Renal cortical epithelial cell (primary cell): ENCODE measurements at places on chromosomes 11 and 22. TPM values are rescaled to one million over a fixed set of nuclear protein-coding genes. Genes with fewer than 3 reads are reported as not detected.

GRCh38 chr22:48647606-48648515 is 1179.8 kb downstream of the BRD1 start:
- no peak for DNase-seq

DNA sequence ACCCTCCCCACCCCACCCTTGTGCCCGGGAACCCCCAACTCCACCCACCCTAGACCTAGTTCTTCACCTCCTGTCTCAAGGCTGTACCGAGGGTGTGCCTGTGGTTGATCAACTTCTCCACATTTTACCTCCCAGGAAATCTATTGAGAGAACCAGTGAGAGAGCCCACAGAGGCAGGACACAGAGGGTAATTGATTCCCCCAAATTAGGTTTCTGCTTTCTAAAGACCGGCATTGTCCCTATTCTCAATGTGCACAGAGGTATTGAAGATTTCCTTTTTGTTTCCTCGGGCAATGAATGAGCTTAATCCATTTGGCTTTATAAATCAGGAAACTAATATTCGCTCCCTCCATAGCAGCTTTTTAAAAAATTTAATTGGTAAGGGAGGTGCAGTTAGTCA is 6.0 kb upstream of the LMO1 start:
- DNase-seq: no peak

DNA sequence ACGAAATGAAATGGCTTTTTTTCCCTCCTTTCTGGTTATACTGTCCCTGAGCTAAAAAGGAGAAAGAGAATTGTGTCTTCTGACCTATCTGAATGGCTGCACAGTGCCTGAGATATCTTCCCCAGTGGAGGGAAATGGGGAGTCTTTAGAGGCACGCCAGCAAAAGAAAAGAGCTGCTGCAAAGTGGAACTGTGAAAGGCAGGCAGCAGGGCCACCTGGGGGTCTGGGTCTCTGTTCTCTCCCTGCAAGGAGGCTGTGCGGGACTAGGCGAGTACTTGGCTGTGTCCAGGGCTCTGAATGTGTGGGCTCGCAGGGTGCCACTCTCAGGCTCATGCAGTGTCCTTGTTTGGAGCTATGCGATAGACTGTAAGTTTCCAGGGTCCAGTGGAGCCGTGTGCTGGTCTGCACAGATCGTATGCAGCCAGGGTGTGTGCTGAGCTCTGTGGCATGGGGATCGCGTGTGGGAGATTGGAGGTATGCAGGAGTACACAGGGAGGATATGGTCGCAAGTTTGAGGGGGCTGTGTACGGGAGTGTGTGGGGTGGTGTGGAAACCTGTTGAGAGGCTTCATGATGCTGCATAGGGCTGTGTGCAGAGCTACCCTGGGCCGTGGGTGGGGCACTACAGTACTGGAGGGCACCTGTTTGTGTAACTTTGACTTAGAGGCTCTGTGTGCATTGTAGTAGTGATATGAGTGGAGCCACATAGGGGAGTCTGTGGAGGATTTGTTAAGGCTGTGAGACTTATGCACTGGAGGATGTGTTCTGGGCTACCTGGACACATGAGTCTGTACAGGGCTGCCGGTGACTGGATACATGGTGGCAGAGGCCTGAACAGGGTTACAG is 70.1 kb upstream of the OLFML1 start:
- DNase-seq: no peak

GRCh38 chr11:117819096-117820040 is 5.2 kb downstream of the FXYD2 start:
- DNase-seq: peak; percentile 75

DNA sequence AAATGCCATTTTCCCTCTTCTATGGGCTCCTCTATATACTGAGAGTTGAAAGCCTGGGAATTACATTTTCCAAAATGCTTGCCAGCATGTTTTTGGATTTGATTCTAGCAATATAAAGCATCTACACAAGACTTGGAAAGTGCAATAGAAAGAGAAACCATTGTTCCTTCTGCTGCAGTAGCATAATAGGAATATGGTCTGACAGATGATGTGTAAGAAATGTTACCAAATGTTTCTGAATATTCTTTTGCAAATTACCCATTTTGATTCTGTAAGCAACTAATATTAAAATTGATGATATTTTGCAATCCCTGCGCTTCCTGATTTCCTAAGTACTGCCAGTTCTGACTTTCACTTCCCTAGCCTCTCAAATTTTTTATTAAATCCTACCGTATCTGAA is 61.6 kb downstream of the CASP12 start:
- DNase-seq: no peak

GRCh38 chr11:94787801-94788200 is 19.6 kb downstream of the AMOTL1 start:
- DNase-seq: no peak

GRCh38 chr11:62398011-62398994 is 20.5 kb upstream of the SCGB1A1 start:
- no peak for DNase-seq

DNA sequence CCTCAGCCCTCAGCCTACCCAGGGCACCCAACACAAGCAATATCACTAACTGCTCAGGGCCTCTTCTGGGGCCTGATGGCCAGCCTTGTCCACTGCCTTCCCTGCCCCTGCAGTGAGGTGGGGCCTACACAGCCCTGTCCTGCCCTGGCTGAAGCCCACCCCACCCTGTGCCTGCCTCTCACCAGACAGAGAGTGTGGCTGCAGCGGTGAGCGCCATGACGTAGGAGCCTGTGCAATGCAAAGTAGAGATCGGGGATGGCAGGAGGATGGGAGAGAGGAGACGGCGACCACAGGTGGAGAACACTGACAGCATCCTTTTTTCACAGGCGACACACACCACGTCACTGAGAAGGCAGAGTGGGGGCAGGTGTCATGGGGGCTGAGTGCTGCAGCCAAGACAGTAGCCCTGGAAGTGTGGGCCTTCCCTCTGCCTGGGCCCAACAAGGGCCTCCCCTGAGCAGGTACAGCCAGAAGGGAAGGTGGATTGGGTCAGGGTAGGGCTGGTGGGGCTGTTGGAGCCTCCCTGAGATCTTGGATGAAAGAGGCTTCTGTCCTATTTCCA is 65.3 kb upstream of the CLTCL1 start:
- DNase-seq: no peak

NXPE2 gene
- total RNA-seq: 0.05 and 0.17 TPM in 2 replicates

DNA sequence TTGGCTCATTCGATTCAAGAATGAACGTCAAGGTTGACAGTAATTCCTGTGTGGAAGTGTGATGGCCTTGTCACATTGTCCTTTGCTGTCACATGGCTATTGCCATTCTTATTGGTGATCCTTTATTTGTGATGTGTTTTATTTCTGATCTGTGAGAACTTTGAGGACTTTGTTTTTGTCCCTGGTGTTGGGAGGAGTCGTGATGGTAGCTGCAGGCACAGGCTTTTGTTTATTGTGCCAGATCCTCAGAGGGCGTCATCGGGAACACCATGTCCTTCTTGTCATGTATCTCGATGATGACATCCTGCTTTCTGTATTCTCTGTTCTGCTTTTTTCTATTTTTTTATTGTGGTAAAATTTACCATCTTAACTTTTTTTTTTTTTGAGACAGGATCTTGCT is 5.6 kb downstream of the PICK1 start:
- no peak for DNase-seq

DNA sequence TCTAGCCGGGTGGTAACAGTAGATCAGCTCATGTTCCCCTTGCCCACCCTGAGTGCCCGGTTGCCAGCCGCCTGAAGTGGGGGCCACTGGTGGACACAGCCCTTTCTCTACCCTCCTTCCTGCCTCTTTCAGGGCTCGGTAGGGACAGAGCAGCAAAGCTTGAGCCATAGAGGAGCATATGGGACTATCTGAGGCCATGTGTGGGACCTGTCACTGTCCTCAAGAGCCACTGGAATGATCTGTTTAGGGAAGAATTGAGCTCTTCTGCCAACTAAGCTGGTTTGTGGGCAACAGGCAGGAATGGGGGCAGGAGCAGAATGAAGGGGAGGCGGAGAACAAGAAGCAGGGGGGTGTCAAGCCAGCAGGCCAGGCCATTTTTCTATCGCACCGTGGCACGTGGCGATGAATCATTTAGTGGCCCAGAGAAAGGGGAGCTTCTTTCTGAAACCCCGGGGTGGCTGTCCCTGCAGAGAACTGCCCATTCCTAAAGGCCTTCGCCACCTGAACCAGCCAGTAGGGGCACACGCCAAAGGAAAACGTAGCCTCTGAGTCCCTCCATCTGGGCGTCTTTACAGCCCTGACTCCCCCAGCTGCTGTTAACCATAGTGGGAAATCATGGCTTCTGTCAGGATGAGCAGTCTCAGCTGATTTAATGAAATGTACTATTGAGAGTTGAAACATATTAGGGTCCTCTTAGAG is 8.8 kb downstream of the ASPHD2 start:
- no peak for DNase-seq

DNA sequence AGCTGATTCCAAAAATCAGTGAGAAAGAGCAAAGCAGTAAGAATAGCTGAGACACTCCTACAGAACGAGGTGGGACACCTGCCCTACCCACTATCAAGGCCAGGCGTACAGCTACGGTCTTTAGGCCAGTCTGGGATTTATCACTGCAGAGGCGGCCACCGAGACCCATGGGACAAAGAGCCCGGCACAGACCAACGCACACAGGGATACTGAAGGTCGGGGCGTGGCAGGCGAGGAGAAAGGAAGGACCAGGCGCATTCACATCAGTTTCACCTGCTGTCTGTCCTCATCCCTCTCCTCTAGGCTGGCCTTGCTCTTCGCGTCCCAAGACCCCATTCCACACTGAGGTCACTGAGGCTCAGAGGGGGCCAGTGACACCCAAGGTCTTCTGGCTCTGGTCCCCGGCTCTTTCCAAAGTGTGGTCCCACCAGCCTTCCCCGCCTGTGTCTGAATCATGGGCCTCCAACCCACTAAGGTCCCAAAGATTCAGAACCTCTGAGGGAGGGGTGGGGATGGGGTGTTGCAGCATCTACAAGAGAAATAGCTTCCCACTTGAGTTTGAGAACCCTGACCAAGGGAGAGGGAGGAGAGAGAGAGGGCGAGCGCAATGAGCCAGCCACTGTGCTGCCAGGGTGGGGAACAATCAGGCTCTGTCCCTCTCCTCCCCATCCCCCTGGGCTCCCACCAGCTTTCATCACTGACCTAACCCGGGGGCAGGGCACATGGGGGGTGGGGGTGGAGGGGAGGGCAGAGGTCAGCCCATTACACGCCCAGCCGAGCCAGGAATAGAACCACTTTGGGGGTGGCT is 7.2 kb upstream of the PICK1 start:
- no peak for DNase-seq

DNA sequence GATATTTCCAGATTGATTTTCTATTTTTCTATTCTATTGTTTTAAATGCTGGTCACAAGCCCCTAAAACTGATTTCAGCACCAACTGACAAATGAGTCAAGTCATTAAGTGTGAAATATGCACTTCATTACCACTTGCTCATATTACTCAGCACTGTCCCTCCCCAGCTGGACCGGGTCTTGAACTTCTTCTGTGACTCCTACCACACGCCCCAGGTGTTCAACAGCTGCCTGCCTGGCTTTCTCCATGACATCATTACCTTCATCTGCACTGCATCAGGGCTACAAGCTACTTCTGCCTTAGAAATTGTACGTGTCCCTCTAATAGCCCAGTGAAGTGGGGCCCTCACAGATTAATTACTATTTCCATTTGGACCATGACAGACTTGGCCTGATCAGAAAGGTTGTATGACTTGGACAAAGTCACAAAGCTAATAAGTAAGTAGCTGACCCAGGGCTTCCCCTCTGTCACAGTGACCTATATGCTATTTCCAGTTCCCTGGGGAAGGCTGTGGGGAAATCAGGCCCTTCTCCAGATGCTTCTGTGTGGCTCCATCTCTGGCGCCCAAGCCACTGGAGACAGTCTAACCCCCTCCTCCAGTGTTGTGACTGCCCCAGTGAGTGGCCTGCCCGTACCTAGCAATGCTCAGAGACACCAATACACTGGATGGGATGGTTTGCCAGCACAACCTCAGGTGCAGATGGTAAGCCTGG is 18.1 kb downstream of the TBC1D10A start:
- peak; percentile 75 for DNase-seq
